ENCODE measurements at places on chromosomes 12 and 14.
A peak's percentile ranks its signal among the peaks of the same experiment; 100 is the strongest.

DNA sequence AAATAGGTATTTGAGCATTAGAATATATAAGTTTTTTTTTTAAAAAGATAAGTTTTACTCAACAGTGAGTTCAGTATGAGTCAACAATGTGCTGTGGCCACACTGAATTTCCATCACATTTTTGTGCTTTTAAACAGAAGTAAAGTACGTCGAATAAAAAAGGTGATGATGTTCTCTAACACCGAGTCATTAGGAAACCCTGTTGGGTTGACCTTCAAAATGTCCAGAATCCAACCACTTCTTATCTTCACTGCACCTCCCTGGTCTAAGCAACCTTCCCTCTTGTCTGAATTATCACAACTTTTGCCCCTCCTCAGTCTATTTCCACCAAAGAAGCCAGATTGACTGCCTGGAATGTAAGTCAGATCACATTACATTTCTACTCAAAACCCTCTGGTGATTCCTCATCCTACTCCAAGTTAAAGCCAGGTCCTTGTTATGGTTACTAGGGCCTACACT lies 43.0 kb upstream of the SYCP3 start:
- no peak for DNase-seq

GRCh38 chr14:66359500-66359899 lies 126.7 kb upstream of the CCDC196 start:
- DNase-seq, result peak; percentile 62

DNA sequence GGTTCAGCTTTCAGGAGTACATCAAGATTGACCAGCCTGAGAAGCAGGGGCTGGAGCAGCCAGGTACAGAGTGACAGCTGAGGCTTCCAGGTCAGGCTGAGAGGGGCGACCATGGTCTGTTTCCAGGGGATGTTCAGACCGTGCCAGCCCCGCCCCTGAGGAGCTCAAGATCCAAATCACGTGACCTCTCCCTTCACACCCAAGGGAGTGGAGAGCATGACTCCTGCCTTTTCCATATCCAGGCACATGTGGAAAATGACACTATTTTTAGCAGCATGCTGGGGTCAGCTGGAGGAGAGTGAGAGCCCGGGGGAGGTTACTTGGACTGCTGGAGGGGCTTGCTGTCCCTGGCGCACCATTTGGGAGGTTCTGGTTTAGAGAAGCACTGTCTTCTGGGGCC lies 92.7 kb downstream of the B4GALNT3 start:
- DNase-seq, result no peak

GRCh38 chr14:69191340-69192111 lies at the start of gene EXD2:
Gene EXD2 (plus strand): TSS chr14:69191498. CDS start chr14:69209471, 17,973 bp downstream.
- DNase-seq, result peak; percentile 73
